ENCODE measurements at places on chromosomes 1 and 21. TPM values are rescaled to one million over a fixed set of nuclear protein-coding genes. Genes with fewer than 3 reads are reported as not detected.

The CD1D gene
- 1.7 TPM for total RNA-seq

The CR1 gene
- 3.1 TPM for total RNA-seq

The AVPR1B gene
- total RNA-seq, result not detected

The CHAF1B gene
- total RNA-seq, result 2.4 TPM

The FAM151A gene
- total RNA-seq, result not detected

The CD5L gene
- total RNA-seq, result not detected

The SH2D5 gene
- total RNA-seq, result 0.49 TPM

The TRIM58 gene
- total RNA-seq, result 0.42 TPM

The DIO1 gene
- not detected for total RNA-seq

The ZSWIM5 gene
- total RNA-seq, result 4.4 TPM

The PTGS2 gene
- 16.0 TPM for total RNA-seq

The TSNAX gene
- total RNA-seq, result 44.6 TPM

GRCh38 chr1:40927781-40928180 is 51.7 kb upstream of the CTPS1 start:
- no peak for DNase-seq

GRCh38 chr21:25424634-25425033 is 182.6 kb downstream of the MRPL39 start:
- DNase-seq, result no peak

DNA sequence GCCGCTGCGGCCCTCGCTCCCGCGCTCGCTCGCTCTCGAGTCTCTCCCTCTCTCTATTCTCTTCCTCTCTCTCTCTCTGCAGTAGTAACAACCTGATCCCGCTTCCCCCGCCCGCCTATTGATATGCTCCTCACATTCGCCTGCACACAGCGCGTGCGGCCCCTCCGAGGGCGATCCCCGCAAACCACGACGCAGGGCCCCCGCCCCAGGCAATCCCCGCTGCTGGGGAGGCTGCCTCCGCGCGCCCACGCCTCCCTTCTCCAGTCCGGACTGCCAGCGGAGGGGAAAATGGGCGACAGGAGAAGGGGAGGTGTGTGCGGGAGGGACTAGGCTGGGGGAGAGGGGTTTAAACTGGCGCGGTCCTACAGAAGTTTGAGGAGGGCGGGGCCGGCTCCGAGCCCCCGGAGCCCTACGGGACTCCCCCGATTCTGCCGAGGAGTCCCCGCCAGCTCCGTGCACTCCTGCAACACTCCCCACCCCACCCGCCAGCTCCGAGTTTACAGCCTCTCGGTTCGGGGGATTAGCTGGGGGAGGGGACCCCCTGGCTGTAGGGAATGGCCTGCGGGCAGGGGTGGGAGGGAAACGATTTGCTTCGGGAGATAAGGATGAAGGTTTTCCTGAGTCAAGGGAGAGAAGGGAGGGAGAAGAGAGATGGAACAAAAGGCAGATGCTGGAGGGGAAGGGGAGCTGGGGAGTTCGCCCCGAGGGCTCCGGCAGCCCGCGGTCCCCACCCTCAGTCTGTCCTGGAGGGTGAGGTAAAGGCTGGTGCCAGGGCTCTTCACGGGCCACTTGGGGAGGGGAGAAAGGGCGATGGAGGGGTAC is 66.6 kb downstream of the SYT2 start:
- DNase-seq, result no peak

- no peak for DNase-seq
These were observed 3.2 kb downstream of the EVA1C start for GRCh38 chr21:32415451-32416398.

GRCh38 chr1:160206036-160206389 is 829 bp downstream of the PEA15 start:
- DNase-seq, result peak; percentile 52

DNA sequence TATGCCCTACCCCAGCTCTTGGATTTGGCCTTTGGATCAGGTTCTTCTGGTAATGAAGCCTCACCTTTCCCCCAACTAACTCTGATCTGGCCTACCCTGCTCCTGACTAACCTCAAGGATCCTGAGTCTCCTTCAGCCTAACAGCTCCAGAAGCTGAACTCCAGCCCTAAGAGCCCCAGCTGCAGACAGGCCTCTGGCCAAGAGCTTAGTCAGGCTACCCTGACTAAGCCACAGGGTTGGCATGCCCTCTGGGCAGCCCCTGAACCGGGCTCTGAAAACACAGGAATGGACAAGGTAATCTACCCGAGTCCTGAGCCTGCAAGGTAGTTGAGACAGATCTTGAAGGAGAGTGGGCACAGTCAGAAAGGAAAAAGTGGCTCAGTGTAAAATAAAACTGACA is 29.4 kb downstream of the COA7 start:
- DNase-seq, result no peak

DNA sequence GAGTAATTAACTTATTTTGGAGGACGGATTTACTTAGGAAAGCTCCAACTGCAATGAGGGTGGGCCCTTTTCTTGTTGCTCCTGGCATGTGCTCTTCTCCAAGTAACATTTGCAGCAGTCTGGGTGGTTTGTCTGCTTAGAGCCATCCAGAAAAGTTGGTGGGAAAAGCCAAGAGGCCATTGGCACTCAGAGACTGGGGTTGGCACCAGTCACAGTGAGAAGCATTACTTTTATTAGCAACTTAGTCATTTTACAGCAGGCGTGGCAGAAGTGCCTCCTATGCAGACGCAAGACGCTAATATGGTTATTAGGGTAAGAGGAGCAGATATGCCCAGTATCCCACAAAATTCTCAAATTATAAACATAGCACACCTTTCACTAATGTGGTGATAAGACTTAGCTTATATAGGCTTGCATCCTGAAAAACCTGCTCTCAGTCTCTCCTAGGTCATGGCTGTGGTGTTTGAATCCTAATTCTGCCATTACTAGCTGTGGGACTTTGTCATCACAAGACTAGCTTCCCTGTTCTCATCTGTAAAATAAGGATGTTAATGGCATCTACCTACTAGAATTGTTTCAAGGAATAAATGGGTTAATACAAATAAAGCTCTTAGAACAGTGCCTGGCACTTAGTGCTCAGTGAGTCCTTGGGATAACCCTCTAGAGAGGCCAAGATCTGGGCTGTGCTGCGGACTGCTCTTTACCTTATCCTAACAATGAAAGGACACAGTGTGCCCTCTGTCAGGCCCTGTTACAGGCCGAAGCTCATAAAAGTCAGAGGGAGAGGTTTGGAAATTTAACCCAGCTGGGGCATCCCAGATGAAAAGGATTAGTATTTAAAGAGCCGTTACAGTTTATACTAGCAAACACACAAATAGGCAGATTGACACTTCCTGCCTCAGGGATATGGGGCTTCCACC is 154.6 kb downstream of the ROR1 start:
- no peak for DNase-seq

DNA sequence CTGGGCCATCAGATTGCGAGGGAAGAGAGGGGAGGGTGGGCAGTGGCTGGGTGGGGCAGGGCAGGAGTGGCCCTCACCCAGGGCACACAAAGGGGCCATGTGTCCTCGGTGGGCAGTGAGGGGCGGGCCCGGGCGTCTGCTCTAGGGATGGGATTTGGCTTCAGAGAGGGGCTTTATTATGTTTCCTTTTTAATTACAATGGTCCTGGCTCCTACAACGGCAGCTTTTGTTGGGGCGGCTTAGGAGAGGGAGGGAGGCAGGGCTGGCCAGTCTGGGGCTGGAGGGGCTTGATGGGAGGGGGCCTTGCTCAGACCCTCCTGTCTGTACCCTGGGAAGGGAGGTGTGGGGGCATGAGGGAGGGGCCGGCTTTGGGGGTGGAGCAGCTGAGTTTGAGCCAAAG is 102.8 kb upstream of the WNT4 start:
- DNase-seq, result no peak

- no peak for DNase-seq
These were observed 112.3 kb upstream of the ZNF678 start for GRCh38 chr1:227451057-227451456.

DNA sequence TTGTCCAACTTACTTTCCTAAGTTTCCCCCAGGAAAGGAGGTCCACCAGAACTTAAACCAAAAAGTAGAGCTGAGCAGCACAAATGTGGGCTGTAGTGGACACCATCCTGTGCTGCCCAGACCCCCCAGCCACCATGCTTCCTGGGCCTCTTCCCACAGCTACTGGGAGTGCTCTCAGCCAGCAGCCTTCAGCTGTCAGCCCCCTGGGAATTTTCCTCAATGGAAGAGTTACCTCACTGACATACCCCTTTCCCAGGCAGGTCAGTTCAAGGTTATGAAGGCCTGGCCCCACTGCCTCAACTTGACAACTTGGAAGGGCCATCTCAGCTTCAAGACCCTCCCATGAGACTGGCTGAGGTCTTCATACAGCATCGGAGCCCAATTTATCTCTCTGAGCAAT is 47.7 kb downstream of the CDCP2 start:
- DNase-seq, result no peak

DNA sequence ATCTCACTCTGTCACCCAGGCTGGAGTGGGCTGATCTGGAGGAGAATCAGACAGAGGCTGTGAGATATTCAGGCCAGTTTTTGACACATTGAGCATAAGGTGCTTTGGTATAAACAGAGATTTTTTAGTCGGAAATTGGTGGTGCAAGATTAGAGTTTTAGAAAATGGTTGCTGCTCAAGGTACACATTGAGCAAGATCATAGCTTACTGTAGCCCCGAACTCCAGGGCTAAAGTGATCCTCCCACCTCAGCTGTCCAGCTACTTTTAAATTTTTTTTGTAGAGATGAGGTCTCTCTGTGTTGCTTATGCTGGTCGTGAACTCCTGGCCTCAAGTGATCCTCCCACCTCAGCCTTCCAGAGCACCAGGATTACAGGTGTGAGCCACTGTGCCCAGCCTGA is 43.9 kb upstream of the USP1 start:
- no peak for DNase-seq

- DNase-seq, result no peak
These were observed 39.8 kb upstream of the C1orf105 start for GRCh38 chr1:172380441-172381244.

- DNase-seq, result no peak
These were observed 183.1 kb upstream of the IVNS1ABP start for GRCh38 chr1:185500001-185500626.

GRCh38 chr1:240219104-240219503 is 127.4 kb downstream of the FMN2 start:
- no peak for DNase-seq

DNA sequence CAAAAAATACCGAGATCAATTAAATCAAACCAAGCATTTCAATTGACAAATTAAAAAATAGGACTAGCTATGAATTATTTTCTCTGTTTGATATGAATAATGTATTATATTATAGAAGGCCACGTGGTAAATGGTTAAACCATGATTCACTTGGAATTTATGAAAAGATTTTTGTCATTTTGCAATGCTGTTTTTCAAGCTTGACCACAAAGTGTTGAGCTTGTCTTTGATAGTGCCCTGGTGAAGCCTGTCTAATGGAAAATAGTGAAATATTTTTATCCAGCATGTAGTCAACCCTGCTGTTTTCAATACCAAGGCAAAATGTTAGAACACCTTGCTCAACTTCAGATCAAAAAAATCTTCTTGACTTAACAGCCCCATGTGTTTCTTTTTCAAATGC is 288.0 kb upstream of the PRMT6 start:
- no peak for DNase-seq

GRCh38 chr1:55071477-55071876 is 32.1 kb downstream of the PCSK9 start:
- no peak for DNase-seq

- DNase-seq, result no peak
These were observed 12.6 kb downstream of the MAP3K21 start for GRCh38 chr1:233340031-233340555.

- no peak for DNase-seq
These were observed 48.5 kb downstream of the OPRD1 start for GRCh38 chr1:28860332-28861073.

DNA sequence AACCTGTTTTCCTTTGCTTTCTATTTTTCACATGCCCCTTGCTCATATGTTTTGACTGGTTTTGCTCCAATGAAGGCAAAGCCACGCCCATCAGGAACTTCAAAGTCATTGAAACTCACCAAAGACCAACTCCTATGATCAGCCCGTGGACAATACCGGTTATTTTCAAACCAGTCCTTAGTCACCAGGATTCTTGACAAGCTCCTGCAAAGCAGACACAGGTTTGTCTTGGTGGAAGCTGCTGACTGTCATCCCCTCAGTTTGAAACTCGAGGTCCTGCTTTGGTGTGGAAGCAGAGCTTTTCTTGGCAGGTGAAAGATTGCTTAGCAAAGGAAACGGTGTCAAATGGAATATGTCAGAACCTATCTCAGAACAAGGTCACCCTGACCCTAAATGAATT is 384.7 kb upstream of the CXADR start:
- no peak for DNase-seq

DNA sequence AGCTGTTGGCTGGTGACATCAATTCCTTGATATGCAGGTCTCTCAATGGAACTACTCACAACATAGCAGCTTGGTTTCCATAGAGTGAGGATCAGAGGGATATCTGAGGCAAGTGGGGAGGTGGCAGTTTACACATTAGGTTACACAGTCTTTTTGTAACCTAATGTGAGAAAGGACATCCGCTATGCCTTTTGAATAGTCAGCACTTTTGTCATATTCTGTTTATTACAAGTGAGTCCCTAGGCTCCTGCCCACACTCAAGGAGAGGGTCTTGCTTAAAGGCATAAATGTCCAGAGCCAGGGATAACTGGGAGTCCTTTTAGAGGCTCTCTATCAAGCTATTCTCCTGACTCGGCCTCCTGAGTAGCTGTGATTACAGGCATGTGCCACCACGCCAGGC is 104.2 kb downstream of the KCNK1 start:
- DNase-seq, result no peak

DNA sequence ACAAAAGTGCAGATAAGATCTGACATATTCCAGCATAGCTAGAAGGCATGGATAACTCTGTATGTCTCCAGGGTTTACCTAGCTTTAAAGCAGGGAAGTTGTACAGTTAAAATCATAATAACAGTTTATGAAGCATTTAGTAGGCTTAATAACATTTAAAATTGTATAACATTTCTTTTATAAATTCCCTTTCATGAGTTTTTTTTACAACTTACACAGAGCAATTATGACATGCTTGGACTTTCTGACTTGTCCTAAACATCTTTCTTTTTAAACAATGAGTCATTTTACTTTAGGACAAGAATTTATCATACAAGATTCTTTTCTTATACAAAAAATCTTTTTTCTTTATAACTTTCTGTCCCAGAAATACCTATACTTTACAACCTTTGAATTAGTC is 408.5 kb upstream of the NEGR1 start:
- DNase-seq, result no peak

DNA sequence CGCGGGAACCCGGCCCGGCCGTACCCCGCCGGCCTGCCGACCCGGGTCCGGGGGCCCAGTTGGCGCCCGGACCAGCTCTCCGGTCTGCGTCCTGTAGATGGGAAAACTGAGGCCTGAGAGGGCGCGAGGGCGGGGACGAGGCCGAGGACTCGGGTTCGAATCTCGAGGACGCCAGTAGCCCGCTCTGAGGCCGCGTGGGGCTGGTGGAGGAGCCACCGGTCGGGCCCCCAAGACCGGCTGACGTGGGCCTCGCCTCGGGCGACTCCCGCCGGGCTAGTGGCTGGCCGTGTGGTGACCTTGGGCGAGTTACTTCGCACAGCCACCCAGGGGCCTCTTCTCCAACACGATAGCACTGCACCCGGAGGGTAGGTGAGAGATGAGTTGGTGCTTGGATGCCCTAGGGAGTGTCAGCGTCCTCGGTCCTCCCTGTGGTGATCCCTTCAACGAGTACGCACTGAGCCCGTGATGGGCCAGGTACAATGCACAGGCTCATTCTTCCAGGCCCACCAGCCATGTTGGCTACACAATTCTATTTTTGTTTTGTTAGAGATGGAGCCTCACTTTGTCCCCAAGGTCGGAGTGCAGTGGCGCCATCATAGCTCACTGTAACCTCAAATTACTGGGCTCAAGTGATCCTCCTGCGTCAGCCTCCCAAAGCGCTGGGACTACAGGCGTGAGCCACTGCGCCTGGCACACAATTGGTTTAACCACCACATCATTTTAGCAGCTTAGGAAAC is 404 bp upstream of the SCMH1 start:
- peak; percentile 44 for DNase-seq

All from ureter (tissue), 1 donor.